ENCODE measurements at places on chromosomes 5 and 9. TPM values are rescaled to one million over a fixed set of nuclear protein-coding genes. Genes with fewer than 3 reads are reported as not detected.

DNA sequence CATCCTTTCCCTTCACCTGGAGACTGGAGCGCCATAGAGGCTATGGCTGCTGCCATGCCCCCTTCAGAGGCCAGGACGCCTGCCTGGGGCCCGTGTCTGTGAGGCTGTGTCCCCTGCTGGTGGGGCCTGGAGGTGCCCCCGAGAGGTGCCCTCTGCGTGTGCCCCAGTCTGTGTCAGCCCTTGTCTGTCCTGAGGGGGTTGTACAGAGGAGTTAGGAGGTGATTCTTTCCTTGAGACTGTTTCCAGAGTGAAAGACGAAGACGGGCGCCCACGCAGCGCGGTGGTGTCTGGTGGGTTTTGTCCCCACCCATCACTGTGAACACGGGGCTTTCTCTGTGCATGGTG is 24.6 kb downstream of the TRAF2 start:
- no peak for DNase-seq

The SPINK1 gene
- total RNA-seq: not detected

DNA sequence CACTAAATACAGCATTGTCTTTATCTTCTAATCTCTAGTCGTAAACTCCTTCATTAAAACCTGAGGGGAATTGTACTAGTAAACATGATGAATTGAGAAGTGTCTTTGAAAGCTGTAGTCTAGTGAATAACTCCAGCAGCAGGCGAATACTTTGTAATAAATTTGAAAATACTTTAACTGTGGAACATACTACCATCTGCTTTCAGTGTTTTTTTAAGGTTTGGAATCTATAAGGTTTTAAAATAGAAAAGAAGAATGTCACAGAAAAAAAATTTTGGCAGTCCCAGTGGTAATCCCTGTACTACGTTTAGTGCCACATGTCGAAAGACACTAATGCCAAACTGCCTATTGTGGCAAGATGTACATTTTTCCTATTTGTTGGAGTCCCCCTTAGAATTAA is 379.0 kb upstream of the NUDT12 start:
- no peak for DNase-seq

The SPINK7 gene
- not detected for total RNA-seq

- DNase-seq: no peak
Measured at GRCh38 chr5:172145870-172146747, 41.9 kb downstream of the STK10 start.

GRCh38 chr9:130791303-130791894 is 43.7 kb upstream of the ABL1 start:
- DNase-seq: no peak

The GRAMD2B gene
- total RNA-seq: 72.4 TPM

GRCh38 chr5:74177961-74178360 is 462.6 kb downstream of the ENC1 start:
- no peak for DNase-seq

GRCh38 chr5:11130131-11130530 is 369.1 kb upstream of the DAP start:
- DNase-seq: no peak

The SLC34A1 gene
- total RNA-seq: not detected

DNA sequence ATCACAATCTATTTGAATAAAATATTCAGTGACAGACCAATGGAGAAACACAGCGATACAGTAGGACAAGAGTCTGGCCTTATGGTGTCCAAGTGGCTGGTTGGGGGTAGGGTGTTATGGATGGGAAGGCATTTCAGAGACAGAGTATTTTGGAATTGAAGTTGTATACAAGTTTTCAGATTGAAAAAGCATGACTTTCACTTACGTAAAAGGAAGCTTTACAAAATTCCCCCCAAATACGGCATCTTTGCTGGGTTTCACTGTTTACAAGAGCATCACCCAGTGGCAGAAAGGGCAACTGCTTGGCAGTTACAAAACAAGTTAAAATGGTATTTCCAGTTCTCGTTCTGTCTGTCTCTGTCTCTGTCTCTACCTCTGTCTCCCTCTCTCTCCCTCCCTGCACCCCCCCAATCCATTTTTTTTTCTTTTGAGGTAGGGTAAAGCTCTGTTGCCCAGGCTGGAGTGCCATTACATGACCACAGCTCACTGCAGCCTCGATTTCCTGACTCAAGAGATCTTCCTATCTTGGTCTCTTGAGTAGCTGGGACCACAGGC is 86.2 kb downstream of the PTPN3 start:
- DNase-seq: no peak

- no peak for DNase-seq
Measured at GRCh38 chr9:72327631-72328030, 37.4 kb downstream of the ZFAND5 start.

The DIRAS2 gene
- total RNA-seq: 20.2 TPM

DNA sequence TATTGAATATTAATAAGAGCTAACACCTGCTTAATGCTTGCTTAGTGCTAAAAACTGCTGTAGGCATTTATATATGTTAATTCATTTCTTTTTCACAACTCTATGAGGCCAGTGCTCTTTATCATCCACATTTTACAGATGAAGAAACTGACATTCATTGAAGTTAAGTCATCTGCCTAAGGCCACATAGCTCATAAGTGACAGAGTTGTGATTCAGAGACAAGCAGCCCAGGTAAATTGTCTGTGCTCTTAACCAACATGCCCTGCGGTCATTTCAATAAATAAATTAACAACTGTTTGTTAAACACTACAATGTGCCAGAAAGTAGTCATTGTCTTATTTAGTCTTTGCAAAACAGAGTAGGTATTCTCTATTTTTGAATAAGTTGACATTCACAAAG is 1354.4 kb upstream of the C9orf72 start:
- DNase-seq: no peak

GRCh38 chr5:179378441-179379271 is 33.4 kb upstream of the ADAMTS2 start:
- peak; percentile 50 for DNase-seq

- DNase-seq: no peak
Measured at GRCh38 chr5:11814373-11814772, 89.9 kb downstream of the CTNND2 start.

The ECSCR gene
- not detected for total RNA-seq

GRCh38 chr9:135081264-135081660 is 6.2 kb upstream of the OLFM1 start:
- DNase-seq: peak; percentile 55

The PCDHGA7 gene
- 0.17 TPM for total RNA-seq

The KLHL3 gene
- total RNA-seq: 1.6 TPM

DNA sequence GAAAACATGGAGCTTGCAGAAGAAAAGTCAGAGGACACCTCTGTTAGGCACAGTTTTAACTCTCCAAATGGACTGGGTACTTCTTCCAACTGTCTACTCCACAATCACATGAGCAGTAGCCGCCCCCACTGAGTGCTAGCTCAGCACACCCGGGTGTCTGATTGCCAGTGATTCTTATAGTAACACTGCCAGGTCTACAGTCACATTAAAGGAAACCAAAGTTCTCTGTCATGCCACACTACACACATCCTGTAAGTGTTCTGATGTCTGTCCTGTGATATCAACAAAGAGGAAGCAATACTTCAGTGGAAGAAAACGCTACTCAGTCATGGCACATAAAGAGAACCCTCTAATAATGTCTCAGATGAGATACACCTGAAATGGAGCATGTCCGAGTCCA is at the start of gene HAVCR2:
Gene HAVCR2, minus strand, starts transcription at position 69 of the 400 bp plus-strand sequence. Its CDS starts 61 bp downstream, at position 8.
- no peak for DNase-seq

The FAM221B gene
- not detected for total RNA-seq

GRCh38 chr9:34710023-34710422 is at the start of gene CCL21:
Gene CCL21, minus strand, starts transcription at chr9:34710136. Its CDS starts 70 bp downstream, at chr9:34710066.
- no peak for DNase-seq

DNA sequence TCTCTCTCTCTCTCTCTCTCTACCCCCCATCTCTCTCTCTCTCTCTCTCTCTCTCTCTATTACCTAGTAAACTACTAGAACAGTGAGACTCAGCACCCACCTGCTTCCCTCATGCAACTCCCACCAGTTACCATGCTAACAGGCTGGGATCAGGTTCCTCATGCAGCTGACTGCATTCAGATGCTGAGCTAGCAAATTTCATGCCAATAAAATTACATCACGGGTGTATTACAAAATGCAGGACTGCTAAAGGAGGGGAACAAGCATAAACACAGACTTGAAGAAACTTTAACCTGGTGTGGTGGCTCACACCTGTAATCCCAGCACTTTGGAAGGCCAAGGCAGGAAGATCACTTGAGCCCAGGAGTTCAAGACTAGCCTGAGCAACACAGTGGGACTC is 76.0 kb downstream of the CEMIP2 start:
- no peak for DNase-seq

DNA sequence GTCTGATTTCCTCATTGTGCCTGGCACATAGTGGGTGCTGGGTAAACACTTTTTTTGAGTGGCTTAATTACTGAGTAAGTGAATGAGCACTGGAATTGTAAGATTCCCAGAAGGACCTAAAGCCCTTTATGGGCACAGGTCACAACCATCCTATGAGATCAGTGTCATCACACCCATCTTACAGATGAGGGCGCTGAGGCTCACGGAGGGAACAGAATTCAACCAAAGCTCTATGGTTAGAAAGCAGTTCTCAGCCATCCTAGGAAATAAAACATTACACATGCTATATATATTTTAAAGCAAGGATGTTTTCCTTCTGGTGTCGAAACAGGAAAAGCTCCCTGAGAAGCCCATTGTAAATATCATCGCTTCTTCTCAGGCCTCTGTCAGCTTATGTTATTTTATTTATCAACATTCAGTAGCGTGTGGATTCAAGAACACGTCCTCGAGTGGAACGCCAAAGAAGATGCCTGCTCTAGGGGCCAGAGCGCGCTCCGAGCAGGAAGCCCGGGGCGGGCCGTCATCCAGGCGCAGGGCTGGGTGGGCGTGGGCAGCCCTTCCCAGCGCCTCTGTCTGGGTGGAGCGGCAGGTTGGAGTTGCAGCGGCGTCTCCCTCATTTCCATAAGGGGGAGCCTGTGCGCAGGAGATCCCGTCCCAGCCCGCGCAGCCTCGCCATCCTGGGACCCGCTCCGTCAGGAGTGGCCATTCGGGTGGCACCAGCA is 155.8 kb upstream of the SMIM23 start:
- no peak for DNase-seq

DNA sequence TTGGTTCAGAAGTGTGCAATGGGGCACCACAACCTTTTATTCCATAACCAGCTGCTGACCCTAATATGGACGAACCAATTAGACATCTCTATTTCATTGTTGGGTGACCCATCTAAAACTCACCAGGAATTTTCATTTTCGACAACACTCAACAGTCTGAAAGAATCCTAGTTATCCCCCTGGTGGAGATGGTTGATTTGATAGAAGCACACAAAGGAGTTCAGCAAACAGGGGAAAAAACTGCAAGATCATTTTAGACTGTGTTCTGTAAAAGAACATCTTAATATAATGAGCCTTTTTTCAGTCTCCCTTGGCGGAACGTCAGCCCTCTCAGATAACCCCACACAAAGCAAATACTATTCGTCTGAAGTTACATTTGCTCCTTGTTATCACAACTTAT is 367.4 kb downstream of the KIAA0825 start:
- no peak for DNase-seq

- no peak for DNase-seq
Measured at GRCh38 chr5:10481241-10481935, 39.7 kb downstream of the ROPN1L start.

GRCh38 chr5:72160959-72161358 is 53.7 kb downstream of the MAP1B start:
- DNase-seq: no peak

DNA sequence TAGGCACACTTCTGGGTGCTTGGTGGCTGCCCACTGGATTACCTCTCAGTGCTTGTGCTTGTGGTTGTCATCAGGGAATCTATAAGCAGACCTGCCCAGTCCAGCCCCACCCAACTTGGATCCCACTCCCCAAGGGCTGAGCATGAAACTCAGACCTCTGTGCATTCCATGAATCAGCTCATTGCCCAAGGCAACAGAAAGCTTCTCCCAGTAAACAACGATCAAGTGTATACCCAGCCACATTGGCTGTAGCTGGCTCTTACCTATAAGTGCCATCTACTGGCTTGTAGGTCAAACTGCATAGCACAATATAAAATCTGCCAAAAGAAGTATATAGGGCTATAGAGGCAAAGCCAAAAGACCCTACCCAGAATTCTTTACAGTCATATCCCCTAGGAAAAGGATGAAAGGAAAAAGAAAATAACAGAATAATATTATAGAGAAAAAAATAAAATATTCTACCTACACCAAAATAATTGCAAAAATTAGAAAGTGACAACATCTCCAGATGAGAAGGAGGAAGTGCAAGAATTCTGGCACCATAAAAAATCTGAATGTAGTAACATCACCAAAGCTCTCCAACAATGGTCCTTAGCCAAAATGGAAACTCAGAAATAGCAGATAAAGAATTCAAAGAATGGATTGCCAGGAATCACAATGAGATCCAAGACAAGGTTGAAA is 321.0 kb upstream of the TRPC7 start:
- DNase-seq: no peak

GRCh38 chr5:91340532-91340931 is 42.6 kb downstream of the ARRDC3 start:
- DNase-seq: no peak

DNA sequence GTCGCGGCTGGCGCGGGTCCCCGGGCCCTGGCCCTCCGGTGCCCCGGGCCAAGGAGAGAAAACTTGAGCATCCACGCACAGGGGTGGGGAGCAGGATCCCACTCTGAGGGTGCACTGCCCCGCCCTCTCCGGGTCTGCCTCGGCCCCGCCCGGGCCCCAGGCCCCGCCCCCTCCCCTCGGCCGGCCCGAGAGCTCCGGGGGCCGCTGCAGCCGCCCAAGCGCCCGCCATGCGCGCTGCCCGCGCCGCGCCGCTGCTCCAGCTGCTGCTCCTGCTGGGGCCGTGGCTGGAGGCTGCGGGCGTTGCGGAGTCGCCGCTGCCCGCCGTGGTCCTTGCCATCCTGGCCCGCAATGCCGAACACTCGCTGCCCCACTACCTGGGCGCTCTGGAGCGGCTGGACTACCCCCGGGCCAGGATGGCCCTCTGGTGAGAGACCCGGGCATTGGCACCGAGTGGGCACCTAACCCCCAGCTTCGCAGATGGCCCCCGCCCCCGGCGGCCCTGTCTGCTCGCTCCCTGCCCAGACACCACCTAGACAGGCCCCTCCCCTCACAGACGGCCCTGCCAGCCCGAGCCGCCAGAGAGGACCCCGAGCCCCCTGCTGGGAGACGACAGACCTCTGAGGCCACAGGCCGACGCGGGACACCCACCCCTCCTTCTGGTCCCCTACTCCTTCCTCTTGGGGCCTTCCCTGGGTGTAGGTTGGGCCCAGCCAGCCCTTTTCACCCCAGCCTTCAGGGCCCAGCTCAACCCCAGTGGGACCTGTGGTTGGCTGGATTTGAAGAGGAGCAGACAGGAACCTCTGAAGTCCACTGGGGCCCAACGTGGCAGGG is at the start of gene CERCAM:
Gene CERCAM, plus strand, starts transcription at position 207 of the 831 bp plus-strand sequence. Its CDS starts 21 bp downstream, at position 228.
- no peak for DNase-seq

The C5orf34 gene
- total RNA-seq: 1.9 TPM

The ZBTB43 gene
- total RNA-seq: 15.6 TPM

DNA sequence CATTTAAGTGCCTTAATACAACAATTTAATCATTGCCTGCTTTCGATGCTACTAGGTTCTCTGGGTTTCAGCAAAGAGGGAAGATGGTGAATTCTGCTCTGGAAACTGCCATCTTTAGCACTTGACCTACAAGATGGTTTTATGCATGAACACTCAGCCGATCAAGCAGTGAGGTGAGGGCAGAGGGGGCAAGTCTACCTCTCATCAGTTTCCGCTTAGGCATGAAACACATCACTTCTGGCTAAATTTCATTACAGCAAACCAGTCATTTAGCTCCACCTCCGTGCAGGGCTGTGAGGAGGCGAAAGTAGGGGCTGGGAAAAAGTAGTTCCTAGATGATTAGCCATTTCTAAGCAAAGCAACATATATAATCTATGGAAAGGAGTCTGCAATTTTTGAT is 1018.0 kb downstream of the CDH18 start:
- no peak for DNase-seq

All from chondrocyte (in vitro differentiated cells).